ENCODE measurements at places on chromosomes 2 and 18.

- no peak for DNase-seq
These were observed 128.4 kb downstream of the RNF152 start for GRCh38 chr18:61764381-61764780.

DNA sequence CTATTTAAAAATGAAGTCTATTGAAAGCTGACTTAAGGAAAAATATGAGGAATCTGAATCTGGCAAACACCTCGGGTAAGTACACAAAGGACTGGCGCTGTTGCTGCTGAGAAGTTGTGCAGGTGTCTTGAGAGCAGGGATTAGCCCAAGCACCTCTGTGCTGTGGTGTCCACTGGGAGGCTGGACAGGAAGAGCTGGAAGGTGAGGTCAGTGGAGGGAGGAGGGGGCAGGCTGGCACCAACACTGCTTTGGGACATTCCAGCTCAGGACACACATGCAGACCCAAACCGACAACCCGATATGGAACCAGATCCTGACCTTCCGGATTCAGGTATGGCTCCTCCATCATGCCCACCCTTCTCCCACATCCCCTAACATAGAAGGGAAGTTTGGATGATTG, 20.6 kb downstream of the FER1L5 start:
- no peak for DNase-seq

GRCh38 chr2:122136056-122136455, 380.6 kb downstream of the TSN start:
- DNase-seq: peak; percentile 14

GRCh38 chr2:99691926-99692325, 202.1 kb upstream of the REV1 start:
- DNase-seq: no peak

DNA sequence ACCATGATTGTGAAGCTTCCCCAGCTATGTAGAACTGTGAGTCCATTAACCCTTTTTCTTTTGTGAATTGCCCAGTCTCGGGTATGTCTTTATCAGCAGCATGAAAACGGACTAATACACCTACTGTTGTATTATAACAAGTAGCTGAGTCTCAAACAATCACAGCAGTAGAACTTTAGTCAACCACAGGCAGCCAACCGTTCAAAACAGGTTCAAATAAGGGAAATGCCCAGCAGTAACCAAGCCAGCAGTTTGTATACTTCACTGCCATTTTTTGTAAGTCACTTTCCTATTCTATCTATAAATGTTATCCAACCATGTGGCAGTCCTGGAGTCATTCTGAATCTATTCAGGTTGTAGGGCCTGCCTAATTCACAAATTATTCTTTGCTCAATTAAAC, 1560.6 kb upstream of the SLC39A10 start:
- no peak for DNase-seq

DNA sequence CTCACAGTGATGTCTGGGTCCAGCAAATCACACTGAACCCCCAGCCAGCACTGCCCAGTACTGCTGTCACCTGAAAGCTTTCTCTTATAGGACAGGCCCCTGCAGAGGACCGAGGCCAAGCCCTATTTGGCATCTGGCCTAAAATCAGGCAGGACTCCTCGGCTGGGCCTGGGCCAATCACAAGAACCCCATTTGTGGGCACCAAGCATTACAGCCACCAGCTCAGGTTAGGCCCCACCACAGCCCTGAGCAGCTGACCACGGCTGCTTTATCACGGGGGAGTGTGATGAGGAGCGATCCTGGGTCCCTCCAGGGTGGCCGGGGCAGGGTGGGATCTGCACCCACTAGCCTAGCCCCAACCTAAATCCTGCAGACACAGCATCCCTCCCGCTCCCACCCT, 8.2 kb downstream of the BIN1 start:
- no peak for DNase-seq

- DNase-seq: no peak
These were observed 7.2 kb downstream of the NPC1 start for GRCh38 chr18:23578891-23579653.

GRCh38 chr2:220437938-220438337, 810.5 kb downstream of the SLC4A3 start:
- no peak for DNase-seq

DNA sequence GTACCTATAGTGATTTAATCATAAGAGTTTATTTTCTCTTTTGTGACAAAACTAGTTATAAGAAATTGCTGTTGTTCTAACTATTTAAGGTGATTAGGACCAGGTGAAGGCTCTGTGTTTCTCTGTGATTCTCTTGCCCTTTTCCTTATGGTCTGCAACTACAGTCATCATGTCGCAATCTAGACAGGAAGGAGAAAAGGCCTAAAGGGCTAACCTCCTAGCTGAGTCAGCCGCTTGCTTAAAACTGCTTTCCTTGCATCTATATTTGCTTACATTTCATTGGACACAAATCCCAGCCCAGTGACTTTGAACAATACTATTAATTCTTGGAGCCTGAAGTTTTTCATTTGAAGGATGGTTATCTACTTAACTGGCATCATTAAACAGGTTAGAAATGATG, 93.1 kb downstream of the PIK3C3 start:
- peak; percentile 73 for DNase-seq

GRCh38 chr2:13046557-13047165, 329.9 kb downstream of the TRIB2 start:
- DNase-seq: peak; percentile 20

- no peak for DNase-seq
These were observed 93.7 kb upstream of the KLHL29 start for GRCh38 chr2:23291239-23291638.

GRCh38 chr2:198762441-198762840, 695.3 kb downstream of the SATB2 start:
- no peak for DNase-seq

GRCh38 chr2:188051706-188052105, 240.0 kb upstream of the GULP1 start:
- no peak for DNase-seq

GRCh38 chr2:130263606-130264005, 65.4 kb upstream of the TUBA3E start:
- no peak for DNase-seq

Data from SW 1271 (cell line).